NCI-H187 treated with DMSO at 0.1 percent for 48 hours (cell line): ENCODE measurements at places on chromosomes 1 and 21.

DNA sequence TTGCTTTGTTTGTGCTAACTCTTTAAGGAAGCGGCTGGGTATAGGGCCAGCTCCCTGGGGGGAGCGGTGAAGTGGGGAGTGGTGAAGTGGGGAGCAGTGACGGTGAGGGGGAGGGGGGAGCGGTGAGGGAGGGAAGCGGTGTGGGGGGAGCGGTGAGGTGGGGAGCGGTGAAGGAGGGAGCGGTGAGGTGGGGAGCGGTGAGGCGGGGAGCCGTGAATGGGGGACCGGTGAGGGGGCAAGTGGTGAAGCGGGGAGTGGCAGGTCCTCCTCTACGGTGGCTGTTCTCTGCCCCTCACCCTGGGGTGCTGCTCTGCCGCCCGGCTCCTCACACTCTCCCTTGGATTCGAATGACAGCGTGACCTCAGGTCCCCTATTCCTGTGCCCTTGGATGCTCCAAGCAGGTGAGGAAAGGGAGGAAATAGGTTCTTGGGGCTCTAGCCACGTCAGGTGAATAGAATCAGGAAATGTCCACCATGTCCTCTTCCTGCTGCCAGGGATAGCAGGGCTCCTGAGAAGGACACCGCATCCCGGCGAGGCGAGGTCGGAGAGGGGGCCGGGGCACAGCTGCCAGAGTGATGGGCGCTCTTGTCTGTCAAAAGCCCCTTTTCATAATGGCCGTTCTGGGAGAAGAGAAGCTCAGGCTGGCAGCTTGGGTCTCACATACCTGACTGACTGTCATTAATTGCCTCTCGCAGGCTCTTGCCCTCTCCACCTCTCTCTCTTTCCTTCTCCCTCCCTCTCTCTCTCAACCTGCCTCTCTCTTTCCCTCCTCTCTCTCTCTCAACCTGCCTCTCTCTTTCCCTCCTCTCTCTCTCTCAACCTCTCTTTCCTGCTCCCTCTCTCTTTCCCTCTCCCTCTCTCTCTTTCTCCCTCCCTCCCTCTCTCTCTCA, 134.2 kb downstream of the PGBD5 start:
- no peak for DNase-seq

GRCh38 chr1:165143437-165144065, 213.0 kb downstream of the LMX1A start:
- DNase-seq, result no peak

- no peak for DNase-seq
These were observed 27.6 kb upstream of the MAP3K7CL start for GRCh38 chr21:29102791-29103257.

- no peak for DNase-seq
These were observed 34.1 kb downstream of the ACOT7 start for GRCh38 chr1:6359216-6360116.

DNA sequence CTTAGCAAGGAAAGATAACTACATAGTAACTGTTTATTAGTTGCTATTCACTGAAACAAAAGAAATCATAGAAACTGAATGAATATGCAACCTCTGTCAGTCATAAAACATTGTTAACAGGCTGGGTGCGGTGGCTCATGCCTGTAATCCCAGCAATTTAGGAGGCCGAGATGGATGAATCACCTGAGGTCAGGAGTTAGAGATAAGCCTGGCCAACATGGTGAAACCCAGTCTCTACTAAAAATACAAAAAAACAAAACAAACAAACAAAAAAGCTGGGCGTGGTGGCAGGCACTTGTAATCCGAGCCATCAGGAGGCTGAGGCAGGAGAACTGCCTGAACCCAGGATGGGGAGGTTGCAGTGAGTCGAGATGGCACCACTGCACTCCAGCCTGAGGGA, 44.1 kb downstream of the CRB1 start:
- no peak for DNase-seq

DNA sequence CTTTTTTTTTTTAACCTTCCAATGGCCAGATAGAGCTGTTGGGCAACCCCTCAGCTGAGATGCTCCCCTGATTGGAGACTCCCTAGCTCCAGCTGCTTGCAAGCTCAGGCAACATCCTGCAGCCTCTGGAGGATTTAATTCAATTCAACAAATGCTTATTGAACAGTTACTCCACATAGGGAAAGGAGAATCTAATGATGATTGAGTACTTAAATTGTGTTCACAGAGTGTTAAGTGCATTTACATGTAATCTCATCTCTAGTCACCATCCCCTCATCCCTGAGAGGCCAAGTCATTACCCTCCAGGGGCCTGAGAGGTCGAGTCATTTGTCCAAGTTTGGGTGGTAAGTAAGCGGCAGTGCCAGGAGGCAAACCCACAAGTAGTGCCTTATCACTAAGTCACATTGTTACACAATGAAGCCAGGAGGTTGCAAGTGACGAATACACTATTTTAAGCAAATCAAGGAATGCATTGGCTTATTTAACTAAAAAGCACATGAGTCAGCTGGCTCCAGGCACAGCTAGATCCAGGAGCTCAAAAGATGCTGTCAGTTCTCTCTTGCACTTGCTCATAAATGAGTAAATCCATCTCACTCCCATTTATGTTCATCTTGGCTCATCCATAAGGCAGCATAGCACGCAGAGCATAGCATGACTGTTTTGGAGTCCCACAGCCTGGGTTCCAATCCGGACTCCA, 64.3 kb downstream of the OPTC start:
- DNase-seq, result no peak

DNA sequence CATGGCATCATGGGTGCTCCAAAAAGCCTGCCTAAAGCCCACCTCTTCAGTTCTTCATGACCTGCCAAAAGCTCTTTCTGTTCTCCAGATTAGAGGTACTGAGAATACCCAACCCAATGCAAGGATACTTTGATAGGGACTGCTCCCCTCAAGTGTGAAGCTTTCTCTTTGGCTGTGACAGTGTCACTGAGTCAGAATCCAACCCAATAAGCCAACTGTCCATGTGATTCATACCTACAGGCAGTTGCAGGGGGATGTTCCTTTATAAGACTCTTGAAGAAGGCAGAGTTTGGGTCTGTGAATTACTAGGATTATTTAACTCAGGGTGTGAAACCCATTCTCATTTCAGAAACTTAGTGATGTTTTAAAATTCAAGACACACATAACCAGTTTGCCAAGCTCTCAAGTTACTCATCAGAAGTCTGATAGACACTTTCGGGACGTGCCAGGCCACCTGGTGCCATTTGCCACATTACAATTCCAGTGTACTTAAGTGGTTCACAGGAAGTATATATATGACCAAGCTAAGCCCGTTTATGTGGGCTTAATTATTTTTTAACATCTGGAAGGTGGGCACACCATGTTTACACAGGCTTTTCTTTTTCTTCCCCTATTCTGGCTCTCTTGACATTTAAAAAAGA, 265.8 kb downstream of the NFIA start:
- DNase-seq, result no peak
